Activated gamma-delta T cell treated with anti-CD3 and anti-CD28 coated beads, Interleukin-2, amount 50 U/mL, for 16 hours (primary cell): ENCODE measurements at places on chromosomes 4 and X.

GRCh38 chrX:17442898-17443297 is 67.9 kb downstream of the NHS start:
- no peak for DNase-seq

DNA sequence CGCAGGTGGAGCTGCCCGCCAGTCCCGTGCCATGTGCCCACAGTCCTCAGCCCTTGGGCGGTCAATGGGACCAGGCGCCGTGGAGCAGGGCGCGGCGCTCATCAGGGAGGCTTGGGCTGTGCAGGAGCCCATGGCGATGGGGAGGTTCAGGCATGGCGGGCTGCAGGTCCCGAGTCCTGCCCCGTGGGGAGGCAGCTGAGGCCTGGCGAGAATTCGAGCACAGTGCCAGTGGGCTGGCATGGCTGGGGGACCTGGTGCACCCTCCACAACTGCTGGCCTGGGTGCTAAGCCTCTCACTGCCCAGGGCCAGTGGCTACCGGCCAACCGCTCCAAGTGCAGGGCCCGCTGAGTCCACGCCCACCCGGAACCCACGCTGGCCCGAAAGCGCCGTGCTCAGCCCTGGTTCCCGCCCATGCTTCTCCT is 646.5 kb downstream of the GABRG1 start:
- DNase-seq = no peak

DNA sequence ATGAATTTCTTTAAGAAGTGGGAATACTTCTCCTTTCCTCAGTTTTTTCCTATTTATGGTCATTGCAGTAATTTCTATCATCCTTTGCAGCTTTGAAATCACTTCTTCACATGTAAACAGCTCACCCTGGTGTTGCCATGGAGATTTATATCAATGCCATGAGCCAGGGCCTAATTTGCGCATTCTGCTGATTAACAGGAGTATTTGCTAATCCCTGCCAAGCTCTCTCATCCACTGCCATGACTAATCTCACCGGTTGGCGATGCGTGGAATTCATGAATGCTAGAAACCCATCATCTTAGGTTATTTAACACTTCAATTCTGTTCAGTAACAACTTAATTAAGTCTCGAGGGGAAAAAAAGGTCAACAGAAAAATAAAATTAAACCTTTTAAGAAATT is 11.8 kb upstream of the FGF13 start:
- no peak for DNase-seq

GRCh38 chrX:101693476-101693875 is 33.8 kb upstream of the ARMCX2 start:
- no peak for DNase-seq

- DNase-seq = no peak
These were observed 44.2 kb downstream of the CLCN3 start for GRCh38 chr4:169664615-169665014.

GRCh38 chr4:34236118-34236517 is 2008.2 kb downstream of the ARAP2 start:
- no peak for DNase-seq

GRCh38 chr4:79652232-79652631 is 244.2 kb upstream of the GK2 start:
- no peak for DNase-seq
